Fibroblast of the conjunctiva (primary cell): ENCODE measurements at places on chromosomes 4 and X.

GRCh38 chrX:10106806-10107205 is 50.0 kb upstream of the CLCN4 start:
- no peak for DNase-seq

DNA sequence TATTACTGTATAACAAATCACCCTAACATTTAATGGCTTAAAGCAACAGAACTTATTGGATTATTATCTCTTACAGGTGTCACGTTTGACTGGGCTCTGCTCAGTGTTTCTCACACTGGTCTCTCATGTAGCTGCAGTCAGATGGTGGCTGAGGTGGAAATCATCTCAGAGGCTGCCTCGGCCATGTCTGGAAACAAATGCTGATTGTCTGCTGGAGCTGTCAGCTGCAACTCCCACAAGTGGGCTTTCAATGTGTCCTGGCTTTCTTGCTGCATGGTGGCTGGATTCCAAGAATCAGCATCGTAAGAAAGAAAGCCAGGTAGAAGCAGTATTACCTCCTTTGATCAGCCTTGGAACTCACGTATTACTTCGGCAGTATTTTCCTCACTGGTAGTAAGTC is 277.6 kb downstream of the SPANXN1 start:
- no peak for DNase-seq

DNA sequence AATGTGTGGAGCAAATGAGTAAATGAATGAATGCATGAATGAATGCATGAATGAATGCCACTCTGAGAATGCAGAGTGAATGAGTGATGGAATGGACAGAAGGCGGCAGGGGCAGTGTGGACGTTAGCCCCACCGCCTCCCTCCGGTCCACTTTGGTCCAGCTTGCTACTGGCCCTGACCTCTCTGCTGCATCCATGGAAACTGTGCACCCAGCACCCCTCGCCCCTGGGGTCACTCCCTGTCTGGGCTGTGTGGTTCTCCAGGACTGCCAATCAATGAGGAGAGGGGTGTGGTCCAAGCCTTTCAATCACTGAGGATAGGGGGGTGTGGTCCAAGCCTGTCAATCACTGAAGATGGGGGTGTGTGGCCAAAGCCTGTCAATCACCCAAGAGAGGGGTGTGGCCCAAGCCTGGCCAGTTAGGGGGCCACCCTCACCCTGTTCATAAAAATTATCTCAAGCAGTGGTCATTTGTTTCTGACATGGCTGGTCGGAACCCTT is 39.2 kb upstream of the ASMTL start:
- no peak for DNase-seq

DNA sequence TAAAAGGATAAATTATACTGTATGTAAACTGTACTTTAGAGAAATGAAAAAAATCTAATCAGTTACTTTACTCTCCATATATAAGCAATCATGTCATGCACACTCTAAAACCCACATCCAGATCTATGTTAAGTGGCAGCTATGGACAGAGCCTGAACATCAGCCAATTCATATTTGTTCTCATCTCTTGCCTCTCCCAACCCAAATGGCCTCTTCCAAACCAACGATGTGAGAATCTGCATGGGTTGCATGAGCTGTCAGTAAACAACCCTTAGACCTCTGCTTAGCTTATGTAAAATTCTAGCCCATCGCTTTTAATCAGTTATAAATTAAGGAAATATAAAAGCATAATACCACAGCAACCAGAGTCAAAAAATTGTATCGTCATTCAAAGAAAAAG is 288.7 kb upstream of the INTU start:
- no peak for DNase-seq

GRCh38 chr4:95599777-95600400 is 51.1 kb upstream of the UNC5C start:
- DNase-seq = no peak

DNA sequence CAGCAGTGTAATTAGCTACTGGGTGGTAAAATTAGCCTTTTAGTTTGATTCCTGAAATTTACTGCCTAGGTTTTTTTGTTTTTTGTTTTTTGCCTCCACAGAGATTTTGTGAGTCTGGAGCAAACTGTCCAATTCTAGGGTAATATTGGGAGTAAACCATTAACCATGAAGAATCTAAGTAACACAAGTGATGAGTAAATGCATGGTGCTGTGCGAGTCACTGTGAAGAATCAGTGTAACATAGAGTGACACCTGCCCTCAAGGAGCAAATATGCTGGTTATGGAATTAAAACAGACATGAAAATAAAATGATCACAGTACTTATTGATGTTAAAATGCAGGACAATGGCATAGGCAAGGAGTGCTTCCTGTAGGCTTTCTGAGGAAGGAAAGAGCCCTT is 60.1 kb downstream of the LRP2BP start:
- no peak for DNase-seq
